ENCODE measurements at places on chromosomes 1 and 21. TPM values are rescaled to one million over a fixed set of nuclear protein-coding genes. Genes with fewer than 3 reads are reported as not detected.

GRCh38 chr1:86491171-86491950 is 22.6 kb downstream of the CLCA1 start:
- DNase-seq, result no peak

DNA sequence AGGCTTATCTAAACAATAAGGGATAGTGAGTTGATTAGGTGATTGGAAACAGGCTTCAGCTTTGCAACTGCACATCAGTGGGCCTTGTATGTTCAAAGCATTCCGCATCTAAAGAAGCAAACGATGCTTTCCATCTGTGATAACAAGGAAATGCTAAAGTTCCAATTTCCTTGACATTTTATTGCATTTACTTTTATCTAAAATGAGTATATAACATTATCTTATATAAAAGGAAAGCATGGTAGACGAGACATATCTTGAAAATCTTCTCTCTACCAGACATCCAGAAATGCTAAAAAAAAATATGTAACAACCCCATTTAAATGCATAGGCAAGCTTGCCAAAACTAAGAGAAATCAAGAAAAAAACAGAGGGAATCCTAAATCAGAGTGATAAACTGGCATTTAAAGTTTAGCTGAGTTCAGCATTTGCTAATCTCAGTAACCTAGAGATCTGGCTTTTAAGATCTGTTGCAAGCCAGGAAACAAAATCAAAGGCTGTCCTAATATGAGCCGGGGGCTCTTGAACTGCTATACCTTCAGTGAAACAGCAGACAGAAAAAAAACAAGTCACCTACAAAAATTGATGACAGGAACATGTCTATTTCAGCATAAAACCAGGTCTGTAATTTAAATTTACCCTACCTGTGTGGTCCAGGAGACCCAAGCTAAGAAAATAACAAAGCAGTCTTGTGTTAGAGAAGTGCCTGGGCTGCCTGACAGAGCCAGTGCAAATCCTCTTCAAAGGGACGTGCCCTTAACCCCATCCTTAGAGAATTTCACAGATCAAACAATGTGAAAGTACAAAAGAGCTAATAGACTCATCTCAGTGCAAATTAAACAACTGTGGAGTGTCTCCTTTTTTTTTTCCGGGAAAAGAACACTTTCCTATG is 3.1 kb upstream of the RGS13 start:
- no peak for DNase-seq

- no peak for DNase-seq
Observed at GRCh38 chr1:230939806-230940489, 38.7 kb downstream of the TTC13 start.

KCNK1 gene
- total RNA-seq, result 9.8 TPM

DNA sequence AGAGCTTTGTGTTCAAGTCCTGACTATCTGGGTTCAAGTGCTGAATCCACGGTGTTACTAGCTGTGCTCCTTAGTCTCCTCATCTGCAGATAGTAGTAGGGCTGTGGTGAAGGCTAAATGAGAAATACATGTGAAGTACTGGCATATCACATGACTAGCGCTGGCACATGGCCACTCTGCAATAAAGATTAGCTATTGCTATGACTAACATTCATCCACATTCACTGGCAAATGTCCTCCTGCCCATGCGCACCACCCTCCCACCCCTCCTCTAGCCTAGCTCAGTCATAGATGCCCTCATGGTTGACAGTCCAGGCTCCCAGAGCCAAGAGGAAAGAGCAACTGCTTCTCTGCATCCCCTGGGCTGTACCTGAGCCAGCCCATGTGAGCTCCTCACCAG is 8.5 kb upstream of the COL8A2 start:
- peak; percentile 84 for DNase-seq

DNA sequence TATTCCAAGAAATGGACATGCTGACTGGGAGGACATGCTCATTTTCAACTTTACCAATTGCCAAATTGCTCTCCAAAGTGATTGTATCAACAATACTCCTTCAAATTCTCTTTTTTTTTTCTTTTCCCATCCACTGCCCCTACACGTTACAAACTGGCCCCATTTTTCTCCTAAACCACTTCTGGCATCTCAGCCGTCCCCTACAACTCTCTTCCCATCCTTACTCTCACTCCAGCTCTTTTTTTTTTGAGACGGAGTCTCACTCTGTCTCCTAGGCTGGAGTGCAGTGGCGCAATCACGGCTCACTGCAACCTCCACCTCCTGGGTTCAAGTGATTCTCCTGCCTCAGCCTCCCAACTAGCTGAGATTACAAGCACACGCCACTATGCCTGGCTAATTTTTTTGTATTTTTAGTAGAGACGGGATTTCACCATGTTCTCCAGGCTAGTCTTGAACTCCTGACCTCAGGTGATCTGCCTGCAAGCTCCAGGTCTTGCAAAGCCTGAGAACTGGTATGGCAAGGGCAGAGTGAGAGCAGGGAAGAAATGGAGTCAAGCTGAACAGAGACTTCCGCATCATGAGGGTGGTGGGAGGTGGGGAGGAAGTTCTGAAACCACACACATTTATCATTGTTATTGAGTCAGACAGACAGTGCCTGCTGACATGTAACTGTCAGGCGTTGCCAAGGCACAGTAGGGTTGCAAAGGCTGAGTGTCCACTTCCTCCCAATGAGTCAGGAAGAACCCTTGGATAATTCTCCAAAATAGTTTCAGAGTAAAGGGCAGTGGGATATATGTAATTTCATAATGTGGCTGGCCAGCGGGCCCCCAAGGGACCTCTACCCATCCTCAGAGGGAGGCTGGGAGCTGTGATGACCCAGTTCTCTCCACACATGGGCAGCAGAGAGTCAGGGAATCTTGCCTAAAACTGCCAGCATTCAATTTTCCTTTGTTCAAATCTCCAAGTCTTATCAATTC is 17.4 kb downstream of the CELA3A start:
- DNase-seq, result peak; percentile 58

CDCP2 gene
- not detected for total RNA-seq

GRCh38 chr1:61606448-61607312 is 118.3 kb downstream of the TM2D1 start:
- DNase-seq, result no peak

DIO1 gene
- total RNA-seq, result not detected

- DNase-seq, result no peak
Observed at GRCh38 chr21:36654324-36654723, 44.6 kb upstream of the SIM2 start.

DNA sequence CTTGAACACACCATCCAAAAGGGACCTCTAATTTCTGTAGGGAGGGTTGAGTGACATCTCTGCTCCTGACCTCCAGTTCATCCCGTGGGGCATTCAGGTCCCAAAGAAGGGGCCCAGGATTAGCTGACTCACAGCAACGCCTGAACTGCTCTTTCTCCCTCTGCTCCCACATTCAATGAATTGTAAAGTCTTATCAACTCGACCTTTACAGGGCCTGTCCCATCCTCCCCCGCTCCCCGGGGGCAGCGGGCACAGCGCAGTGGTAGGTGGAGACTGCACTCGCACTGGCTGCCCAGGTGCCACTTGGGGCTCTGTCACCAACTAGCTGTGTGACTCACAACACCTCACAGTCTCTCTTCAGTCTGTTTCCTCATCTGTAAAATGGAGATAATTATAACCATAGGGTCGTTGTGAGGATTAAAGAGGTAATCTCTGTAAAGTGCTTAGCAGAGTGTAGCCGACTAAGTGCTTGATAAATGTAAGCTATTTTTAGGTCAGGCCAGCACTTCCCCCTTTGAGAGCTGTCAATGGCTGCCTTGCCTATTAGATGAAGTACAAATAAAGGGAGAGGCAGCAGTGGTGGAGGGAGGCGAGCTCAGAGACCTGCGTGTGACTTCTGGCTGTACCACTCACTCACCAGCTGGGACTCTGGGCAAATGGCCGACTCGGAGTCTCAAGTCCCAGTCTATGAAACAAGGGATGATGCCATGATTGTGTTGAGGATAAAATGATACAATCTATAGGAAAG is 637 bp upstream of the MYBPHL start:
- DNase-seq, result no peak

DNA sequence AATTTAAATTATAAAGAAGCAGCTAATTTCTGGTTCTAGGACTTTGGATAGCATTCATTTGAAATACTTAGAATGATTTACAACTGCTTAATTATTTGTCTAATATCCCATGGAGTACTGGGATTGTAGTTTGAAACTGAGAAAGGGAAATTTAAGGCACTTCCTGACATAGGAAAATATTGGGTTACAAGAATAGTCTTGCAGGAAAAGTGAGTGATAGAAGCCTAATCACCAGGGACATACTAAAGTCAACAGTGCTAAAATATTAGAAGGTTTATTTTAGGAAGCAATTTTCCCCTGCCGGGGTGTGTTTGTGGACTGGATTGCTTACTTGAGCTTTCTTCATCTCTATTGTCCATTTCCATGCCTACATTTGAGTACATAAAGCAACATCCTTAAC is 661.6 kb downstream of the ADGRL2 start:
- no peak for DNase-seq

CELA3A gene
- total RNA-seq, result not detected

DNA sequence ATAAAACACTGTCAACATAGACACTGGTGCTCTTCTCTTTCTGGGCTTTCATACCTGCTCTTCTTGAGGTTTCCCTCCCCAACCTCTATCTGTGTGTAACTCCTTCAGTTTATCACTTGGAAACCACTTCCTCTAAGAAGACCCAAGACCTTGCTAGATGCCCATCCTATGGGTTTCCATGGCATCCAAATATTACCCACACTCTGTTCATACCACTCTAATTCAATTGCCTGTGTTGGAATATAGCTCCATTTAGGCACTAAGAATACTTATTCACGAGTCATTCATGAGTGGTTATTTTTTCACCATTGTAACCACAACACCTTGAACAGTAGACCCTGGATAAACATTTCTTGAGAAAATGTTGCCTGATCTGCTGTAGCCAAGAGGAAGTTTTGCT is 231.1 kb upstream of the SGIP1 start:
- peak; percentile 30 for DNase-seq

RIPK4 gene
- total RNA-seq, result 20.2 TPM

- DNase-seq, result no peak
Observed at GRCh38 chr1:206933333-206933945, 11.7 kb upstream of the FCMR start.

DNA sequence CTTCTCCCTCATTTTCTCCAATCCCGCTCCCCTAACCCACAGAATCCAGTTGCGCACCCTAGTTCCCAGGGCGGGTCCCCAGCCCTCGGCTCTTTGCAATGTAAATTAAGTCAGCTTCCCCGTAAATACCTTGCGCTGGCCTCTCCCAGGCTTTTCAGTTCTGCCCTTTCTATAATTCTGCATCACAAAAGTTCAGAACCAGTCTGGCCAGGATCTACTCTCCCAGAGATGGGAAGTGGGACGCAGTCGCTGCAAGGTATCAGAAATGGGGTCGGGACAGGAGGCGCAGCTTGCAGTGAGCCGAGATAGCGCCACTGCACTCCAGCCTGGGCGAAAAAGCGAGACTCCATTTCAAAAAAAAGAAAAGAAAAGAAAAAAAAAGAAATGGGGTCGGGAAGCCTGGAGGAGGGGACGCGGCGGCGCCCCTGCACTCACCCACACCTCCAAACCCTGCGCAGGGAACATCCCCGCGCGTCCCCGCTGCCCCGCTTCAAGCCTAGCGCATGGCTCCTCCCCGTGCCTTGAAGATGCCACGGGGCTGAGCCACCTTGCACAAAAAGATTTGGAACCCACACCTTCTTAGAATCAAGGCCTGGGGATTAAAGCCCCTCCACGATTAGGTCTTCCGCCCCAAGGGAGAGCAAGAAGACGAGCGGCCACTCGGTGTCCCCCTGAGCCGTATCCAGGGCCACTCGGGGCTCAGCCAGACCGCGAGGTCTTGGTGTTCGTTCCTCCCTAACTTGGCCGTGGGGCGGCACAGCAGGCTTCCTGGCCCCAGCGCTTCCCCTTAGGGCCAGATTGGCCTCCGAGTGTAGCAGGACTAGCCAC is 27.2 kb upstream of the ITLN2 start:
- DNase-seq, result no peak

C1orf35 gene
- total RNA-seq, result 27.6 TPM
